ENCODE measurements at places on chromosomes 1 and 21.

DNA sequence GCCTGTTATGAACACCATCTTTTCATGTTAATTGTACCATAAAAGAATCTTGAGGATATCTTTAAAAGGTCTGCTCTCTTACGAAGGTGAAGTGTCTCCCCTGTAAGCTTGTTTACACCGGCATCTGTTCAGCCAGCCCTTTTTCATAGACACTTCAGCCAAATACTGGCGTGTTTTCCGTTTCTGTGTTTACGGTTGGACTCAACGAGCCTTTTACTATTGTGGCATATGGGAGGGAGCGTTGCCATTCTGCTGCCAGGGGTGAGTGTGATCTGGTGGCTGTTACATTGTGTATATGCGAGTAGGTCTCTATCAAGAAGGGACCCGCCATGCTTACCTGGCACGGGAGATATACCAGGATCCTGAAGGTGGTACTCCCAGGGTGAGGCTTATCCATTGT, 433.8 kb downstream of the CAMTA1 start:
- DNase-seq = no peak

DNA sequence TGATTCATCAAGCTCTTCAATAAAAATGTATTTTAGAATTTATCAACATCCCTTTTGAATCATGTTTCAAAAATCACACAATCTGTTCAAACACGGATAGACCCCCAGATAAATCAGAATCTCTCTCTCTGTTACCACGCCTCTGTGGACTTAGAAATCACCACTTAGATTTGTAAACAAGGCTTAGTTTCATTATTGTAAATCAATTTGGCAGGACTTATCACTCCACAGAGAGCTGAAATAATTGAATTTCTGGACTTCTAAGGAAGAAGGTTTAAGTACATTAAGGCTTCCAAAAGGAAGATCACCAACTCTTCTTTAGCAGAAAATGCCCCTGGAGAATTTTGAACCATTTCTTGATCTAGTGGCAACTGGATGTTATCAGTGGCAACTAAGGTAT, 100.4 kb downstream of the APP start:
- DNase-seq = no peak

DNA sequence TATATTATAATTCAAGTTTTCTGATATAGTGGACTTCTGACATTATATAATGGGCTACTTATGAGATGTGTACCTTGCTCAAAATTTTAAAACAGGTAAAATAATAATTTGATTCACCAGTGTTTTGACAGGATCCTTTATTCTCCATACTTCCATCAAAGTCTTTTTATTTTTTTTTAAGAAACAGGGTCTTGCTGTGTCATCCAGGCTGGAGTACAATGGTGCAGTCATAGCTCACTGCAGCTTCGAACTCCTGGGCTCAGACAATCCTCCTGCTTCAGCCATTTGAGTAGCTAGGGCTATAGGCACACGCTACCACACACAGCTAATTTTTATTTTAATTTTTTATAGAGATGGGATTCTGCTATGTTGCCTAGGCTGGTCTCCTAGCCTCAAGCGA, 129.4 kb downstream of the NRDC start:
- DNase-seq = no peak

- no peak for DNase-seq
Measured at GRCh38 chr1:53330819-53331218, 2.9 kb upstream of the LRP8 start.

- DNase-seq = no peak
Measured at GRCh38 chr1:159851407-159851806, 11.1 kb downstream of the VSIG8 start.

DNA sequence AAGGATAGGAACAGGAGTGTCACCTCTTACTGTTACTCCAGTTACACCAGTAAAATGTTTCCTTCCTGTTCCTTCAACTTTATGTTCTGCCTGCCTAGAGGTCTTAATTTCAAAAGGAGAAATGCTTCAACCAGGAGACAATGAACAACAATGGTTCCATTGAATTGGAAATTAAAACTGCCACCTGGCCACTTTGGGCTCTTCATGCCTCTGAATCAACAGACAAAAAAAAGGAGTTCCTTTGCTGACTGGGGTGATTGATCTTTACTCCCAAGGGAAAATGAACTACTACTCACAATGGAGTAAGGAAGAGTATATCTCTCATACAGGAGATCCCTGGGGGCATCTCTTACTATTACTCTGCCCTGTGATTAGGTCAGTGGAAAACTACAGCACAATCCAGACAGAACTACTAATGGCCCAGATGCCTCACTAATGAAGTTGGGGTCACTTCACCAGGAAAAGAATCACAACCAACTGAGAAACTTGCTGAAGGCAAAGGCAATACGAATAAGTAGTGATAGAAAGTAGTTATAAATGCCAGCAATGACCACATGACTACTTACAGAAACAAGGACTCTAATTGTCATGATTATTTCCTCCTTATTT, 76.6 kb upstream of the PRDX6 start:
- DNase-seq = no peak

DNA sequence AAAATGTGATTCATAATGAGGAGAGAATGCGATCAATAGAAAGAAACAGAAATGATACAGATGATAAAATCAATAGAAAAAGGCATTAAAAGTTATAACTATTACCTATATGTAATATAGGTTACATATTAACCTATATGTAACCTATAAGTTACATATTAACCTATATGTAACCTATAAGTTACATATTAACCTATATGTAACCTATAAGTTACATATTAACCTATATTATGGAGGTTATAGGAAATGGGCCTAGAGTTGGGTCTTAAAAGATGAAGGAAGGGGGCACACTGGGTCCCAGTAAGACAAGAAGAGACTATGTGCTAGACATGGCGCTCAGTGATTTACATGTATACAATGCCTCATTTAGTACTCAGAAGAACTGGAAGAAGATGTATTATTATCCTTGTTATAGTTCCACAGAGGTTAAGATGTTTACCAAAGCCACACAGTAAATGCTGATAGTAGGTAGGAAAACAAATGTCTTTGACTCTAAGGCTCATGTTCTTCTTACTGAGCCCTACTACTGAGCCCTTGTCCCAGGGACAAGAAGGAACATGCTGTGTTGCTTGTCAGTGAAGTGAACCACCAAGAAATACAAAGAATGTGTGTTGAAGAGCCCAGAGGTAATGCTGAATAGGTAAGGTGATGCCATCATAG, 444.6 kb upstream of the PLXNA2 start:
- no peak for DNase-seq

DNA sequence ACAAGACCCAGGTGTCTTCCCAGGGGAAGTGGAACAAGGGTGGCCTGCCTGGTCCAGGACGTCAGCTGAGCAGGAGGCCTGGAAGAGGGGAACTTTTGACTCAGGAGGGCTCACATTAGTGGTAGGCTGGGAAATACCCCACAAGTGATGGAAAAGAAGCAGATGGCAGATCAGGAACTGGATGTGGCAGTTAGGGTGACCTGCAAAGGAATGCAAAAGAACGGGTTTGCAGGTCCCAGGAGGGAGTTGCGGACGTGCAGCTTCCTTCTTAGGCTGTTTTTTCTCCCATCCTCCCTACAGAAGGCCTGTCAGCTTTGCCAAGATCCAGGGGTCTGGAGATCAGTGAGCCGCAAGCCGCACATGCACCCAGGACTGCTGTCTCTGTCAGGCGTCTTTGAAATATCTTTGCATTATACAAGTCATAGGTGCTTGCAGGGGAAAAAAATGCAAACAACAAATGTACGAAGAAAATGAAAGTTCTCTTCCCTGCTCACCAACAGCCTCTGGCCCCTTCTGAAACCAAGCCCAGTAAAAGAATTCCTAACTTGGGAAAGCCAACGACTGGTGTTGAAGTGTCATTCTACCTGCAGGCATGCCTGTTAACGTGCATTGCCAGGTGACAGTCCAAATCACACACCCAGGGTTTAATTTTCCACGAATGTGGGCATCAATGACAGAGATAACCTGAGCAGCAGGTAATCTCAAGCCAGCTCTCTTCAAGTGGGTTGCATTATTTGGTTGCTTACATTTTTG, 34.4 kb downstream of the NENF start:
- DNase-seq = no peak

DNA sequence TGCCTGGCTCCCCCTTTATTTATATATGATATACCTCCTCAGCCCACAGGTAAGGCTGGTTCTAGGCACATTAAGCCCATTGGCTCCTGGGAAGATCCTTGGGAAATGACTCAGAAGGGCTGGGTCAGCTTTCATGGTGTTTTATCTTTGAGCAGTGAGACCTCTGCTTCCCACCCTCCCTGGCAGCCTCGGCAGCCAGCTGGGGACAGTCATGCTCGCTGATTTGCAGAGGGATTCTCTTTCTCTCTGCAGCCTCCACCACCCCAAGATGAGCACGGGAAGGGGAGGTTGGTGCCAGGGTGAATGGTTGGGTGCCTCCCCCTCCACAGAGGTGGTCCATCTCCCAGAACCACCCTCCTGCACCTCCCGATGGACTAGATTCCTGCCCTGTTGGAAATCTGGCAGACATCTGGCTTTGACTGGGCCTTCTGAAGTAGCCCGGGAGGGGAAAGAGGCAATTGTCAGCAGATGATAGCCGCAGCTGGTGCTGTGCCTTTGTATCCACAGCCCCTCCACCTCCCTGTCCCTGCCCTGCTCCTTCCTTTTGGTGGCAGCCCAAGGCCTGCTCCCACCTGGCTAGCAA, 24.6 kb downstream of the IER5 start:
- DNase-seq = no peak

DNA sequence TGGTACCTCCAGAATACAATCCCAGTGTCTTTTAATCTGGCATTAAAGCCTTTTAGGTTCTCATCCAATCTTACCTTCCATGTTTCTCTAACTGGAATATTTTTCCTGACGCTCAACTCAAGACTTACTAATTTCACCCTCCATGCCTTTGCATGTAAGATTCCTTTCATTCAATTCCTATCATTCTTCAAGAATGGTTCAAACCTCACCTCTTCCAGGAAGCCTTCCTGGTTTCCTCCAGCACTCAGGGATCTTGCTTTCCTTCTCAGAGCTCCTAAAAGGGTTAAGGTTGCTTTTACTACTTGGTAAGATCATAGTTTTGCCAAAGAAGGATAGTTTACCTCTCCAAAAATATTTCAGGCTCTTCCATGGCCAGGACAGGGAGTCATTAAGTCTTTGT, 91.2 kb upstream of the CACNA1E start:
- no peak for DNase-seq

- no peak for DNase-seq
Measured at GRCh38 chr21:45132841-45133573, 58.6 kb downstream of the ADARB1 start.

Measured in effector memory CD4-positive, alpha-beta T cell (primary cell).